ENCODE measurements at places on chromosomes 2 and 18.
A peak's percentile ranks its signal among the peaks of the same experiment; 100 is the strongest.

DNA sequence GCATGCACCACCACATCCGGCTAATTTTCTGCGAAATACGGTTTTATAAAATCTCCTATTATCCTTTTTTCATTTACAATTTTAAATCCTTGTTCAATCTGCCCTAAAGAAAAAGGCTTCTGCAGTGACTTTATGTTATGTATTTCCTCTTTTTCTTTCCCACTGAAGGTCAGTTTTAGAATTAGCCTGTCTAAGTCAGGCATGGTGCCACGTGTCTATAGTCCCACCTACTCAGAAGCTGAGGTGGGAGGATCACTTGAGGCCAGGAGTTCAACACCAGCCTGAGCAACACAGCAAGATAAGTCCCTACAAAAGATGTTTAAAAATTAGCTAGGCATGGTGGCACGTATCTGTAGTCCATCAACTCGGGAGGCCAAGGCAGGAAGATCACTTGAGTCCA, 39.8 kb upstream of the TNFRSF11A start:
- DNase-seq, result no peak

- no peak for DNase-seq
Observed at GRCh38 chr2:187549193-187549592, 5.0 kb downstream of the TFPI start.

DNA sequence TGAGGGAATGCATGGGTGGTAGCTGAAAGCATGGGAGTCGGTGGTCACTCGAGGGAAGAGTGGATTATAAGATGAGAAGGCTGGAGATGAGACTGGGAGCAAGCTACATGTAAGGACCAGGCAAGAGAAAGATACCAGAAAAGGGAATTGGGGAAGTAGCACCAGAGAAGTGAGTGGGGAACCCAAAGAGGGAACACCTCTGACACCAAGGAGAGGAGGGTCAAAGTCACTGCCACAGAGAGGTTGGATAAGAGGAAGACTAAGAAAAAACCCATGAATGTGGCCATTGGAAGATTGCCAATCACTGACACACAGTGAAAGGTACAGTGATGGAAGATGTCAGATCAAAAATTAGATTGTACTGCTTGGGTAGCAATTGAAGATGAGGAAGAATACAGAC, 473.9 kb downstream of the BCL11A start:
- no peak for DNase-seq

- DNase-seq, result no peak
Observed at GRCh38 chr2:170524828-170525565, 190.1 kb upstream of the SP5 start.

DNA sequence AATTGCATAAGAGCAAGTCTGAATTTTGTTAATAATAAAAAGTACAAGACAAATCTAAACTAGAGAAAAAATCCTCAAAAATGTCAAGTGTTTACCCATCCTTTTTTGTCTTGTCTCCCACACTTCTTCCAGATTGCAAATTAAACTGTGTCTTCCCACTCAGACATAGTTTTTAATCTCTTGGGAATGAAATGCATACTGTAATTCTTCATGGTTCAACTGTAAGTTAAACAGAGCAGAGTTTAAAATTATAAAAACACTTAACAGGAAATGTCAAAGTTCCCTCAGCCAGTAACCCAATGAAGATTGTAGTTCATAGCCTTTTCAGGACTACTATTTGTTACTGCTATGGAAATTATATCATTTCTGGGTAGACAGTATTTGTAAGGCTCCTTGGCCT, 171.8 kb downstream of the UBE2E3 start:
- peak; percentile 75 for DNase-seq

- no peak for DNase-seq
Observed at GRCh38 chr18:11668441-11669169, 20.5 kb upstream of the GNAL start.

GRCh38 chr18:24009246-24009645, 5.3 kb upstream of the TTC39C start:
- DNase-seq, result no peak

GRCh38 chr2:207333599-207334300, 168.0 kb upstream of the KLF7 start:
- peak; percentile 68 for DNase-seq

DNA sequence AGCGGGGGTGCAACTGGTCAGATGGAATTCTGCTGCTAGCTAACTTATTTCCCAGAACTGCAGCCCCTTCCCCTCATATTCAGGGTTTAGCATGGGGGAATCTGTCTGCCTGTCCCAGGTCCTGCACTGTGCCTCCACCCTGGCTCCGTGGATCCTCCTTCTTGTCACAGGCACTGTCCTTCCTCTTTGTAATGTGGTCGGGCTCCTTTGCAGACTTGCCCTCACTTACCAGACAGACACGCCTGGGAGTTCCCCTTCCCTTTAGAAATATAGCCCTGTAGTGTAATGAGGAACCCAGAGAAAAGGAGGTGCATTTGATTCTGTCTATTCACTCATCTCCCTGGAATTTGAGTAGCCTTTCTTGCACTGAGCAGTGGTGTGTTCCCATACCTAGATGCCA, 108.7 kb downstream of the TRIM43 start:
- no peak for DNase-seq

GRCh38 chr2:150974234-150974633, 287.4 kb downstream of the RBM43 start:
- no peak for DNase-seq

DNA sequence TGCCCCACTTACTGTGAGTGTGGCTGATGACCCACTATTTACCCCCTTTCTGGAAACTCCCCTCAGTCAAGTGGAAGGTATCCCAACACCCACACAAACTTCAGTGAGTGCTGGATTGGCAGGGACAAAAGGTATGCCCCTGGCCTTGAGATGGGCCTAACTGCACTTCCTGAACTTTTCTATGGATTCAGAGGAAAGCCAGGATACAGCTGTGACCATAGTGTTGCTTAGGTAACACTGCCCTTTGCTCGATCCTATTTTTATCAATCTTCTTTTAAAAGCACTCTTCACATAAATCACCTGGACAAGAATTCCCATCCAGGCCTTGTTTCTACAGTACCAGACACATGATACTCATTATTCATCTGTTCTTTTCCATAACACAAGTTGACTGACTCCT, 671.5 kb upstream of the SLC8A1 start:
- DNase-seq, result no peak

GRCh38 chr2:29106256-29106655, 9.0 kb upstream of the CLIP4 start:
- DNase-seq, result no peak

- no peak for DNase-seq
Observed at GRCh38 chr18:10705786-10706185, 180.0 kb downstream of the NAPG start.

GRCh38 chr2:202693503-202693902, 58.7 kb downstream of the FAM117B start:
- no peak for DNase-seq

GRCh38 chr18:51807336-51807735, 532.7 kb upstream of the DCC start:
- no peak for DNase-seq

GRCh38 chr18:48962994-48963561, 12.3 kb upstream of the SMAD7 start:
- DNase-seq, result peak; percentile 55

DNA sequence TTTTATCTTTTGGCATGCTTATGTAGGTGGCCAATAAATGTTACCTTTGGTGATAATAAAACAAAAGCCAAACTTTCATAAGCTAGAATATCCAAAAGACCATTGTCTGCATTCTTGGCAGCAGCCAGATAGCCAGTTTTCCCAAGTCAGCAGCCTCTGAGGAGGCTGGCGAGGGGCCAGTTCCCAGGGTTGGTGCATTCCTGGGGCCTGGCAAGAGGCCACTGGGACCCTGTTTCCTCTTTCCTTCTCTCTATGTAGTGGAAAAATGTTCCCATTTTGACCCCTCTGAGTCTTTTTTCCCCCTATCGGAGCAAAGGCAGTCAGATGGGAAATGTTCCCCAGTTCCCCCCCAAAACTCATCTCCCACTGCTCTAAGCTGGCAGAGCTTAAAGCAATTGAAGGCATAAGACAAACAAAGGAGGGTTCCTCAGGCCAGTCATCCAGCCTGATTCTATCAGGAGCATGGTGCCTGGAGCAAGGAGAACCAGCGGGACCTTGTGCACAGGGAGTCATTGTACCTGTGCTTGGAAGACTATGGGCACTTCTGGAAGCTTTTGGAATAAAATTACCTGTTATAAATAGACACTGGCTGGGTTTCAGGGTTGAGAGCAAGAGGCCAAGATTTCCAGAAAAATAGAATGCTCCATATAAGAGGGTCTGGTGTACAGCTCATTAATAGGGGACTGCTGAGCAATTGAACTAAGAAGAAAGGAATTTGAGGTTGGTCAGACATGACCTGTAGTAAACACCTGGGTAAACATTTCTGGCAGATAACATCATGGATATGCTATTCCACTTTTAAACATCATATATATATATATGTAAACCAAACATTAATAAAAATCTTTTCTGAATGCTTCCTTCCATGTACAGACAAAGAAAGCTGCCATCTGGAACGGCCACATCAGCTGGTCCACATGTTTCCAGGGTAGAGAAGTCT, 63.4 kb downstream of the NCKAP5 start:
- peak; percentile 91 for DNase-seq

- peak; percentile 88 for DNase-seq
Observed at GRCh38 chr2:226118471-226119429, 680.9 kb downstream of the IRS1 start.

DNA sequence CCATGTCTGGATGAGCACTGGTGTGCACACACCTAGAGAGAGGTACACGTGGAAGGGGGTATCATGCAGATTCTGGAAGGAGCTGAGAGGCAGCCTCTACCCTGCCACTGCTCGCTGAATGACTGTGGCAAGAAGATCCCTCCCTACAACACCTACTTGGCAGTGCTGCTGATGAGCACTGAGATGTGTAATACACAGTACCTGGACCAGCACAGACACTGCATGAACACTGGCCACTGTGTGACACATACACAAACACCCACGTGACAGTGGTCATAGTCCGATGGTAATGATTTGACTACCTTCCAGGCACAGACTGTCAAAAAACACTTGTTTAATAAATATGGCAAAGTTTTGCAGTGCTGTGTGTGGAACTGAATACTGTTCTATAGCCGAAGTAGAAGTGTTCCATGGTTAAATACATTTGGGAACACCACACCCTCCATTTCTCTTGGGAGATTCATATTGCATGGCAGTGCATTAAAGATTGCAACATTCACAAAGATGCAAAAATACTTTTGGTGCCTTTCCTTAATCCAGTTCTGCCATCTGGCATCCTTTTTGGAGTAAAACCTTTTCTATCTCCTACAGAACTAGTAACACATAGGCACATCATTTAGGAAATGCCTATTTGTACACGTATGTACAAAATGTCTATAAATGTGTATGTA, 29.6 kb downstream of the MRPS5 start:
- no peak for DNase-seq

DNA sequence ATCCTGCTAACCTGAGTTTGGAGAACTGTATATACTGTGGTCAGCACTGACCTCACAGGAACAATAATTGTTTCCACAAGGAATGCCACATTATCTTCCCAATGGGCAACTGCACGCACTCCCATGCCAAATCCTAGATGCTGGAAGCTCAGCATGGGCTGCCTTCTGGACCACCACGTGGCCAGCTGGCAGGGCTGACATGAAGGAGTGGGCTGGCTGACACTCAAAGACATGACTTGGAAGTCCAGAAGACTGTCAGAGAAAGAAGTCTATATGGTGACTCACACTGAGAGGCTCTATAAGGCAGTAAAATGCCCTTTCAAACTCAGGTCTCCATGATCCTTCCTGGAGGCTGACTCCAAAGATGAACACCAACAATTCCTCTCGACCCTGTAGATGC, 98.4 kb upstream of the RNF152 start:
- DNase-seq, result peak; percentile 56

GRCh38 chr2:60998628-60999545, 18.6 kb upstream of the PEX13 start:
- DNase-seq, result peak; percentile 49

GRCh38 chr2:197647961-197648690, 27.3 kb downstream of the RFTN2 start:
- peak; percentile 16 for DNase-seq

DNA sequence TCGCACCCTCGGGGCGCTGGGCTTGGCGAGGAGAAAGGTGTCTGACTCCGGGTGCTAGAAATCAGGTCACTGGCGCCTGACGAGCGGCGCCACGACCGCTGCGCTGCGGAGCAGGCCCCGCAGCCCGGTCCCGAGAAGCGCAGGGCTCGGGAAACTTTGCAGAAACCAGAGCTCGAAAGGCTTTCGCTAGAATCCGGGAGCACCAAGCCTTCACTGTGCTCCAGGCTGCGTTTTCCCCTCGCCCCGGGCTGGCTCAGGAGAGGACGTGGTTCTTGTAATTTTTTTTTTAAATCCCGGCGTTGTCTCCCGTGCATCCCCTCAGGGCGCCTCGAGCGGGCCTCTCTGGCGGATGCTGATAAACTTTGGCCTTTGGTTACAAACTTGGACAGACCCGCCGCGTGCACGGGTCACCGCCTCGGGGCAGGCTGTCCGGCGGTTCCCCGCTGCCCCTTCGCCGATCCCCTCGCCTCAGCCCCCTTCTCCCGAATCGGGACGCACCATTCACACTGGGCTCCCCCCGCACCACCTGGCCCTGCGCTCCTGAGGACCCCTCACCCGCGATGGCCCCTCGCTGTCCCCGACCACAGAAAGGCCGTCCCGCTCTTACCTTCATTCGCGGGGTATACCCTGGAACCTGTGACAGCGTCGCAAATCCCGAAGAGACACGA, 419 bp downstream of the EPHA4 start:
- DNase-seq, result no peak
